ENCODE measurements at places on chromosomes 1 and 21.

DNA sequence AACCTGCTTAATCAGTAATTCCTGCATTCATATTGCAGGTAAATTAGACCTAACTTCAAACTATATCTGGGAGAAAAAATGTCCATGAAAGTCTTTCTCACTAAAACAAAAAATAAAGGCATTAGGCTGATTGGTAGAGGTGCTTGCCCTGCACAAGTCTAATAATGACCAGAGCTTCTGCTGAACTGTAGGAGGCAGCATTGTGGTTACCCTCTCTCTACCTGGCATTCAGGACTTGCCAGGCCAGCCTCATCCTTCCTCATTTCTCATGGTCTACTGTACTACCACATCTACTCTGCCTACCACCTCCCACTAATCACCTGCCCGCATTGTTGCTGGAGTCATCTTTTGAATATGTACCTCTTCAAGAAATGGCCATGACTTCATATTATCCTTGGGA lies 60.8 kb upstream of the KRTAP11-1 start:
- no peak for DNase-seq

DNA sequence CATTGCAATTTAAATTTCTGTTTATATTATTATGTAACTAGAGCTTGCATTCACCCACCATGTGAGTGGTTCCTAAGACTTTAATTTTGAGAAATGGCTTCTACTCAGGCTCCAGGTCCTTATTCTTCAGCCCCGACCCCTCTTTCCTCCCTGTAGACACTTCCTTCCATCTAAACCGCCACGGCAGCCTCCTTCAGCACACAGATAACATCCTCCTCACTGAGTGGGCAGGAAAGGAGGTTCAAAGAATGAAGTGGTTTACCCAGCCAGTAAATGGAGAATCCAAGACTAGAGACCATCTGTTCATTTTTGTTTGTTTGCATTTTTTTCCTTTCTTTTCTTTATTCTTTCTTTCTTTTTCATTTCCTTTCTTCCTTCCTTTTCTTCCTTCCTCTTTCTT lies 37.1 kb upstream of the SOD1 start:
- DNase-seq: no peak

DNA sequence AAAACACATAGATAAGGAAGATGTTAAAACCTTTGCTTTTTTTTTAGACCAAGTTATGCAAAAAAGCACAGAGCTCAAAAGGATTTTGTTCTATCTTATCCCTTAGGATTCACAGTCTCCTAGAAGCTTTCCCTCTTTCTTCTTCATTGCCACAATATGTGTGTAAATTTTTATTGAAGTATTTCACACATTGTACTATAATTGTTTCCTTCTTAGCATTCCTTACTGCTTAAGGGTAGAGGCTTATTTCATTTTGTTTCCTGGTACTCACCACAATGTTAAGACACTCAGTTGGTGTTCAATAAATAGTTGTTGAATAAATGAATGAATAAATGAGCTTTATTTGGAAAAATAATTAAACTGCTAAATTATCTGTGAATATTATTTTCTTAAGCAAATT lies 29.9 kb upstream of the SLC19A2 start:
- DNase-seq: no peak

DNA sequence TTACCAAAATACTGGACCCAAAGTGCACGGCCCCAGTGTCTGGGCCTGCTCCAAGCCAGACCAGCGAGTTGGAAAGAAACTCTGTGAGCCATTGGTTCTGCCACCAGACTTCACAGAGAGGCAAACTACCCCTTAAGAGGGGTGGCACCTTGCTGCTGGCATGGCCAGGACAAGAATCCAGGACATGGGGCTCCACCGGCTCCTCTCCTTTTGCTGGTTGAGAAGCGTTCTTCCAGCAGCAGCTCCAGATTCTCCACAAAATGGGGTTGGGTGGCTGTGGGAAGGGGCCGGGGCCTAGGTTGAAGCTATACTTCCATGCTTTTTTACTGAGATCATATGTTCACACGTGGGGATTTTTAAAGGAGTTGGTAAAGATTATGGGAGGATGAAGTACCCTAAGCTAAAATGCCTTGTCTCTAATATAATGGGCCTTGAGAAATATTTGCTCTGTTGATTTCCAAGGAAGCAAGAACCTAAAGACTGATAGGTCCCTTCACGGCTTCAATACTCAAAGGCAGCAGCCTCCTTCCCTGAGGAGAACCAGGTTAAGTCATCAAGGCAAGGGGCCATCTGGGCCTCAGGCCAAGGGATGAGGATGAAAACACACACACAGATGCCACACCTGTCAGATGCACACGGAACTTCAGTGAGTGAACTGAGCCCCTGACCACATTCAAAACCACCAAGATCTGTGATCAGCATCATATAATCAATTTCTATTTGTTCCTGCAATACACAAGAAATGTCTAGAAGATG lies 3.1 kb downstream of the C1orf198 start:
- no peak for DNase-seq

- no peak for DNase-seq
Measured at GRCh38 chr21:28229814-28230213, 762.9 kb downstream of the LTN1 start.

DNA sequence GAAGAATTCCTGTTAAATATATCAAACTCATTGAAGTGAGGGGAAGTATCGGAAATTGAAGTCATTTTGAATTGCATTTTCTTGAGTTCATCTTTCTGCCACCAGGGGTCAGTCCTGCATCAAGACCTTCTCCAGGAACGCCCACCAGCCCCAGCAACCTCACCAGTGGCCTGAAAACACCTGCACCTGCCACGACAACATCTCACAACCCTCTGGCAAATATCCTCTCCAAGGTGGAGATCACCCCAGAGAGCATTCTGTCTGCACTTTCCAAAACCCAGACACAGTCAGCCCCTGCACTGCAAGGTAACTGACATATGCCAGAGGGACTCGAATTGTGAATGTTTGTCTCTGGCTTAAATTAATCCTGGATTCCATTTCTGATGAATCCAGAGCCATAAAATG lies 22.8 kb upstream of the TARS2 start:
- DNase-seq: peak; percentile 52

- DNase-seq: no peak
Measured at GRCh38 chr1:207013321-207014085, 19.1 kb downstream of the C1orf116 start.

DNA sequence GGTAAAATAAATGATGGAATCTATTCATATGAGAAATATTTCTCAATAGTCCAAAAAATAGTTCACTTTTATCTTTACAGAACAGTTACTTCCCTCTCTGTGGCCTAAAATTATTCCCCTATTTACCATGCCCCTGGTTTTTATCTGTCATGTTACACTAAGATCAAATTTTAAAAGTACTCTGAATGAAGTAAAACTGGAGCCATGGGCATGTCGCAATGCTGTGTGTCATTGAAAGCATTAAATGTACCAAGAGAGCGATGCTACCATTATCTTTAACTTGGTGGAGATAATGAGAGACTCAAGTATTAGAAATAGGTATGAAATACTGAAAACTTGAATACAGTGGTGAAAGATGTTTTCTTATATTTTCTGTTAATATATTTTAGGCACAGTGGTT lies 146.2 kb downstream of the KCNT2 start:
- no peak for DNase-seq

DNA sequence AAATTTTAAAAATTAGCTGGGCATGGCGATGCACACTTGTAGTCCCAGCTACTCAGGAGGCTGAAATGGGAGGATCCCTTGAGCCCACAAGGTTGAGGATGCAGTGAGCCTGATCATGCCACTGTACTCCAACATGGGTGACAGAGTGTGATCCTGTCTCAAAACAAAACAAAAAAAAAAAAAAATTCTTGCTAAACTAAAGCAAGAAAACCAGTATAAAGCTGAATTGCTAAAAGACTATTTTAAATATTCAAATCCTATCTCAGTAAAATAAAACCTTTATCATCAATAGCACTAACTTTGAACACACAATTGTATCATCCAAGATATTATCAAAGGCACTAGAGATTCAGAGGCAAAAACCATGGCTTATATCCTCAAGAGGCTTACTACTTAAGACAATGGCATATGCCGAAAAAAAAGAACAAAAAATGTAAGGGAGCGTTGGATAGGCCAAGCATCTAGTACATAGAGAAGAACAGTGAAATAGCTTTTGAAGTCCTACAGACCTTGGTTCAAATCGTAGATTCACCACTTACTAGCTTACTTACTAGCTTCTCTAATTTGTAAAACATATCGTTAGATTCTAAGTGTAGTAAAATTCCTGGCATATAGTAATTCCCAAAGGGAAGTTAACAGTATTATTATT lies 3.6 kb downstream of the EPS15 start:
- DNase-seq: no peak

DNA sequence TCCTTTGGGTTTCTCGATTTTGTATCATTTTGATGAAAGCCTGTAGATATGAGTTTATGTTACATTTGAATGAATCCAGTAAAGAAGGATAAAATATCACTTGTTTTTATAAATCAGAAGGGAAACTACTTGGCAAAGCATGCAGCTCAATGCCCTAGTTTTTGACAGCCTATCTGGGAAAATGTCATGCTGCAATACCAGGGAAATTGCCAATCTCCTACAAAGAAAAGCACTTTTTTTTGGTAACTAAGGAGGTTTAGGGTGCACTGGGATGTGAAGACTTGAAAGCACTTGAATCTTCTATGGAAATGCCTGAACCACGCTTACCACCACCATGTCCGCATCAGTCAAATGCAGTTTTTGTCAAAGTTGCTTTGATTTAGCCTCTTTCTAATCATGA lies 446.9 kb upstream of the LRRC7 start:
- DNase-seq: no peak

DNA sequence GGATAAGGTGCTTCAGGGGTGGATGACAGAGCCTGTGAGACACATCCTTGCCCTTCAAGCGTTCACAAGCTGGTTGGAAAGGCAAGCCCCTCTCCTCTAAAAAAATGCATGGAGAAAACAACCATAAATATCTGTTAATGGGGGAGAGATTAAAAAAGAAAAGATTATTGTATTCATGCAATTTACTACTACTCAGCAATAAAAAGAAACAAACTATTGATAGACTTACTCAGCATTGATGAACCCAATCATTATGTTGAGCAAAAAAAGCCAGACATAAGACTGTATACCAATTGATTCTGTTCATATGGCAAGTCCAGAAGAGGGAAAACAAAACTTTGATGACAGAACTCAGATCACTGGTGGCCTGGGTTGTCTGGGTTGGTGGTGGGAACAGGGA lies 138.7 kb upstream of the IRF2BP2 start:
- no peak for DNase-seq

GRCh38 chr1:205319081-205320018 lies 2.2 kb downstream of the NUAK2 start:
- DNase-seq: no peak

DNA sequence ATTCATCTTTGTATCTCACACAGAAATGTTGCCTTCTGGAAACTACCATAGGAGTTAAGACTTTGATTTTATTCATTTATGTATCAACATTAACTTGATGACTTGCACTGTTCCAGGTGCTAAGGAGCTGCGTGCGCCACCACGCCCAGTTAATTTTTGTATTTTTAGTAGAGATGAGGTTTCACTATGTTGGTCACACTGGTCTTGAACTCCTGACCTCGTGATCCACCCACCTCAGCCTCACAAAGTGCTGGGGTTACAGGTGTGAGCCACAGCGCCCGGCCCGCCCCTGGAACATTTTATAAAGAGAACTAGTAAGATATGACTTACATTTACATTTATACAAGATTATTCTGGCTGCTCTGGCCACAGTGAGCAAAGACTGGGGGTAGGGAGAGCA lies 252.2 kb downstream of the FAF1 start:
- DNase-seq: no peak

- DNase-seq: no peak
Measured at GRCh38 chr1:205650241-205650640, 18.4 kb upstream of the ELK4 start.

- DNase-seq: no peak
Measured at GRCh38 chr1:64655861-64656260, 89.0 kb upstream of the RAVER2 start.

DNA sequence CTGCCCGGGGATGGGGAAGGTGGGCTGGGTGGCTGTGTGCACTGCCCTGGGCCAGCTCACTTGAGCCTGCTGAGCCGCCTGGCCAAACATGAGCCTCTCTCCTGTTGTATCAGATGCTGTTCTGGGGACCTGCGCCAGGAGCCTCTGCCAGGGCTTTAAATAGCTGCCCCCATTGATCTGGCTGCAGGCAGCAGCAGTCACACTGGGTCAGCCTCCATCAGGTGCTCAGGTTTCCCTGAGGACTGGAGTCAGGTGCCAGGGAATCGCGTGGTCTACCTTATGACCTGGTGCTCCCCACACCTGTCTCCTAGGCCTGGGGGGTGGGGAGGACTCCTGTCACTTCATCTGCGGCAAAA lies 700 bp upstream of the CCDC28B start:
- no peak for DNase-seq

- no peak for DNase-seq
Measured at GRCh38 chr1:82921759-82922158, 1077.2 kb downstream of the TTLL7 start.

DNA sequence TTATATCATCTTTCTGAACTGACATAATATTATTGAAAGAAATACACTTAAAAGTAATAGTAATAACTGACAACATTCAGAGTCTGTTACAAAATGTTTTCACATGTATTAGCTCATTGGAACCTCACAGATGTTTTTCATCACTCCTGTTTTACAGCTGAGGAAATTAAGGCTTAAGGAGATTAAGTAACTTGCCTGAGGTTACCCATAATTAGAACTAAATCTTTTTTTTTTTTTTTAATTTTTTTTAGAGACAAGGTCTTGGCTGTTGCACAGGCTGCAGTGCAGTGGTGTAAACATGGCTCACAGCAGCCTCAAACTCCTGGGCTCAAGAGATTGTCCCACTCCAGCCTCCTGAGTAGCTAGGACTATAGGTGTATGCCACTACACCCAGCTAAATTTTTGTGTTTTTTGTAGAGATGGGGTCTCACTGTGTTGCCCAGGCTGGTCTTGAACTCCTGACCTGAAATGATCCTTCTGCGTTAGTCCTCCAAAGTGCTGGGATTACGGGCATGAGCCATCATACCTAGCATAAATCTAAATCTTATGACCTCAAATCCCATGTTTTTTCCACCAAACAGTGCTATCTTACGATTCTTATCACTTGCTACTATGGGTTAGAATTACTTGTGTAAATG lies 64.7 kb upstream of the MACF1 start:
- no peak for DNase-seq

DNA sequence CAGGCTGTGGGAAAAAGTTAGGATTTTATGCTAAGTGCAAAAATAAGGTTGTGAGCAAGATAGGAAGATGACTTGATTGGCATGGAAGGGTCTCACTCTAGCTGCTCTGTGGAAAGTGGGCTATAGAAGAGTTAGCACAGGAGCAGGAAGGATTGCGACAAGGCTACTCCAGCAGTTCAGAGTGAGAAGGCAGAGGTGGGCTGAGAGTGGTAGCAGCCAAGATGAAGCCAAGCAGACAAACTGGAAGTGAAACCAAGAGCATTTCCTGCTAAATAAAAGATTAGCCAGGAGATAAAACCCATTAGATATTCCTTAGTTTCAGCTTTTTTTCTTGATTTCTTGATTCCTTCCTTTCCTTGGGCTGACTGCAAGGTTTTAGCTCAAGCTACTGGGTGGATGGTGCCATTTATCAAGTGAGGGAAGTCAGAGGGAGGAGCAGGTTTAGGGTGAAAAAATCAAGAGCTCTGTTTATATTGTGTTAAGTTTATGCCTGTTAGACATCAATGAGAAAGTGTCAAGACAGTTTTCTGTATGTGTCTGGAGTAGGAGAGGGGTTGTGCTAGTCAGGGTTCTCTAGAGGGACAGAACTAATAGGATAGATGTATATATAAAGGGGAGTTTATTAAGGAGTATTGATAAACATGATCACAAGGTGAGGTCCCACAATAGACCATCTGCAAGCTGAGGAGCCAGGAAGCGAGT lies 33.1 kb upstream of the ZNF644 start:
- no peak for DNase-seq

GRCh38 chr1:197269053-197269452 lies 1.0 kb downstream of the CRB1 start:
- no peak for DNase-seq

- DNase-seq: no peak
Measured at GRCh38 chr1:33374336-33375105, 53.6 kb upstream of the A3GALT2 start.

Data from stimulated activated CD4-positive, alpha-beta T cell treated with anti-CD3 and anti-CD28 coated beads, Interleukin-12 subunit alpha, Interleukin-12 subunit beta, amount 100 ng/mL, for 48 hours (primary cell).